ENCODE measurements at places on chromosomes 7 and 10.

DNA sequence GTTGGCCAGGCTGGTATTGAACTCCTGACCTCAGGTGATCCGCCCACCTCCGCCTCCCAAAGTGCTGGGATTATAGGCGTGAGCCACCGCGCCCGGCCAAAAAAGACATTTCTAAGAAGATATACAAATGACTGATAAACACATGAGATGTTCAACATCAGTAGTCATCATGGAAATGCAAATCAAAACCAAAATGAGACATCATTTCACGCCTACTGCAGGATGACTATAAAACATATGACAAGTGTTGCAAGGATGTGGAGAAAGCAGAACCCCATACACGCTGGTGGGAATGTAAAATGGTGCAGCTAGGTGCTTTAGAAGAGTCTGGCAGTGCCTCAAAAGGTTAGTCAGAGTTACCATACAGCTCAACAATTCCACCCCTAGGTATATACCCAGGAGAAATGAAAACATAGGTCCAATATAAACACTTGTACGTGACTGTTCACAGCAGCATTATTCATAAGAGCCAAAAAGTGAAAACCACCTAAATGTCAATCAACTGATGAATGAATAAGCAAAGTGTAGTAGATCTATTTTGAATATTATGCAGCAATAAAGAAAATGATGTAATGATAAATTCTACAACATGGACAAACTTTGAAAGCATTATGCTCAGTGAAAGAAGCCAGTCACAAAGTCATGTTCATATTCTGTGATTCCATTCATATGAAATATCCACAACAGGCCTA, 24.5 kb downstream of the TMEM209 start:
- peak; percentile 46 for DNase-seq

- DNase-seq: no peak
Observed at GRCh38 chr10:6068422-6068821, 6.3 kb upstream of the IL2RA start.

- DNase-seq: no peak
Observed at GRCh38 chr7:75881436-75882095, 2.7 kb downstream of the RHBDD2 start.

- DNase-seq: no peak
Observed at GRCh38 chr7:109901926-109902325, 1189.0 kb upstream of the LRRN3 start.

DNA sequence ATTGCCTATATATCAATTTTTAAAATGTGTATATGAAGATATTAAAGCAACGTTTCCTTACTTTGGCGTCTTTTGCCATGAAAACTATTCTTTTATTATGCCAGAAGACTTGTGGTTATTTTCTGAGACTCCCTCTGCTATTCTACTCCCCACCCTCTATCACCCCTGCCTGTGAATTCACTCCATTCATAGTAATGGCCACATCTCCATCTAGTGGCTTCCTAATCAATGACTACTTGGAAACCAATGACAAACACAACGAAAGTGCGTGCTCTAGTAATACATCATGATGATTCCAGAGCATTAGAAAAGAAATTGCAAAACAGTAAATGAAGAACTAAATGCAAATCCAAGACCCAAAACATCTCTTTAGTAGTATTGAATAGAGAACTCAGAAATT, 186.7 kb upstream of the HGF start:
- DNase-seq: no peak

DNA sequence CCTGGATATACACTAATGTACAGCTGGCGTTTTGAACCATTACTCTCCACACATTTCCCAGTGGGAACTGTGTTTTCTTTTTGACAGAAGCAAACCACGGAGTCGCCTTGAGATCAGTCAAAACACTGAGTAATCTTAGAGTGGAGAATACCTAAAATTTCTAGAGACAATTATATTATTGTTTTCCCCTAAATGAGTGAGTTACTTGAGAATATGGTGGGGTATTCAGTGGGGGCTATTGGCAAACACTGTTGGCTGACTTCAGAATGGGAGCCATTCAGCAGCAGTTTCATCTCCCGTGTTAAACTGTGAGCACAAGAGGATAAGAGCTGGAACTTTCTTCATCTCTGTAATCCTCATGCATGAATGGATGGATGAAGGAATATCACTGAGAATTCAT, 6.2 kb downstream of the IL2RA start:
- no peak for DNase-seq

DNA sequence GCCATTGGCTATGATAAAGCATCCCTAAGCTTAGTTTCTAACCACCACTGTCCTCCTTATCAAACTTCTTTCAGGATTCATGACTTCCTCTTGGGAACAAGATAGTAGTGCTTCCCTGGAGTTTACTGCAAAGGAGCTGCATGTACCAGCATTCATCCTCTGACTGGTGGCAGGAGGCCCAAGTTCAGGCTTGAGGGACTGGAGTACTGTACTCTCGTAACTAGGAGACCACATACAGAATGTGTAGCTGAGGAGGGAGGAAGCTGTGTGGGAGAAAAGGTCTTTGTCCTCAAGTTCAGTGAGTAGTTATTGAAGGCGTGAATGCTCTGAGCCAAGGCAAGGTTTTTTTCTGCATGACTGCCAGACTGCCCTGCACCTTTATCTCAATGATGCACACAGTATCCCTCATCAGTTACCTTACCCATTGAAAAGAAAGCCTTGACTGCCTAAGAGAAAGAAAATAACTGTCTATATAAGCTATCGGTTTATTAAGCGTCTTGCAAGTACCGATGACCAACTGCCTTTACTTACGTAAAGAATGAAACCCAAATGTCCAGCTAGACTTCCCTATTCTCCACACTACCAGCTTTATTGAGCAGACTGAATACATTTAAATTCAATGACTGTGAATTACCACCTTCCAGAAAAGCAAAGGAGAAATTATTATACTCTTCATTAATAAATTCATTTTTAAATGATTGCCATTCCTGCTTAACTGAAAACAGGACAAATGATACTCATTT, 12.8 kb downstream of the SCRN1 start:
- DNase-seq: no peak
